ENCODE measurements at places on chromosomes 2 and 18.

DNA sequence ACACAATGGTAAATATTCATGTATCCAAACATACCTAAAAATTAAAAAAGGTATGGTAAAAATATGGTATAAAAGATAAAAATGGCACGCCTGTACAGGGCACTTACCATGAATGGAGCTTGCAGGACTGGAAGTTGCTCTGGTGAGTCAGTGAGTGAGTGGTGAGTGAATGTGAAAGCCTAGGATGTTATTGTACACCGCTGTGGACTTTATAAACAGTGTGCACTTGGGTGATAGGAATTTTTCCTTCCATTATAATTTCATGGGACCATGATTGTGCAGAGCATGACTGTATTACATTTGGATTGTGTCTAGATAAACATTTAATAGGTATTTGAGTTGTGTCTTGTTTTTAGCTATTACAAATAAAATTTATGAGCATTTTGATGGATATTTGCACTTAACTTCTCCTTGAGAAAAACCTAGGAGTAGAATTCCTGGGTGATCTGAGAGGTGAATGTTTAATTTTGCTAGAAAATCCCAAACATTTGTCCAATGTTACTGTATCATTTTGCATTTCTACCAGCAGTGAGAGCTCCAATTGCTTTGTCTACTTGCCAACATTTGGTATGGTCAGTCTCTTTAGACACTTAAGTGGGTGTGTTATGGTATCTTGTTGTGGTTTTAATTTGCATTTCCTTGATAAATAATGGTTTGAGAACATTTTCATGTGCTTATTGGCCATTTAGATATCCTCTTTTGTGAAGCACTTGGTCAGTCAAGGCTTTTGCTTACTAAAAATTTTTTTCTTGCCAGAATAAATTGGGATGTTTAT, 81.7 kb downstream of the BCL2L11 start:
- DNase-seq, result no peak

DNA sequence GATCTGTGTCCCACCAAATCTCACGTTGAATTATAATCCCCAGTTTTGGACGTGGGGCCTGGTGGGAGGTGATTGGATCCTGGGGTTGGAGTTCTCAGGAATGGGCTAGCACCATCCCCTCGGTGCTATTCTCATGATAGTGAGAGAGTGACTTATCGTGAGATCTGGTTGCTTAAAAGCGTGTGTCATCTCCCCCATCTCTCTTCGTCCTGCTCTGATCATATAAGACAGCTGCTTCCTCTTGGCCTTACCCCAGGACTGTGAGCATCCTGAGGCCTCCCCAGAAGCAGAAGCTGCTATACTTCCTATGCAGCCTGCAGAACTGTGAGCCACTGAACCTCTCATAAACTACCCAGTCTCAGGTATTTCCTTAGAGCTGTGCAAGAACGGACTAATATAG, 163.7 kb upstream of the NDUFV2 start:
- no peak for DNase-seq

DNA sequence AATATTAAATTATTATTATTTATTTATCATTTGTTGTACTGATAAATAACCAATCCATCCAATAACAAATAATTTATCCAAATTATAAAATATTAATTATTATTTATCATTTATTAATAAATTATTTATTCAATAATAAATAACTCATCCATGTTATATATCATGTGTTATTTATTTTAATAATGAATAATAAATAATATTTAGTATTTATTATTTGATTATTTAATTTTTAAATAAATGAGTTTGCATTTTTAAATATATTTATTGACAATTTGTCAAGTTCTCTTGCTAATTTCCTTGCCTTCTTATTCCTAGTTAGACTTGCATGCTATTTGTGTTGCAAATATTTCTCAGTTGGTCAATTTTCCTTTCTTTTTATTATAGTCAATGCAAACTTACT, 995.4 kb downstream of the TSN start:
- no peak for DNase-seq

DNA sequence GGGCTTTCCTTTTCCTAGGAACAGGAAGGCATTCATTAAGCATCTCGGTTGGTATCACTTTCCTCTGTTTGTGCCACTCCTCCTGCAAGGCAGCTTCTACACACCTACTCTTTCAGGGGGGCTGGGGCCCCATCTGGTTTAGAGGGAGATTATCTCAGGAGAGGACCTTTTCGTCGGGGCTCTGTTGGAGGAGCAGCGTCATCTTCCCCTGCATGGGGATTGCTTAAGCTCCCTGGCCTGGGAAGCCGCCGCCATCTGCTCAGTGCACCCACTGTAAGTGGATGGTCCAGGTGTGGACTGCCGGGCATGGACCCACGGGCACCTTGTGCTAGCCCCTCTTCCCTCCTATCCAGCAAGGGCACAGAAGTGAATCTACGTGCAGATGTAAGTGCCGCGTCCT, 355.3 kb upstream of the SMIM21 start:
- DNase-seq, result no peak

DNA sequence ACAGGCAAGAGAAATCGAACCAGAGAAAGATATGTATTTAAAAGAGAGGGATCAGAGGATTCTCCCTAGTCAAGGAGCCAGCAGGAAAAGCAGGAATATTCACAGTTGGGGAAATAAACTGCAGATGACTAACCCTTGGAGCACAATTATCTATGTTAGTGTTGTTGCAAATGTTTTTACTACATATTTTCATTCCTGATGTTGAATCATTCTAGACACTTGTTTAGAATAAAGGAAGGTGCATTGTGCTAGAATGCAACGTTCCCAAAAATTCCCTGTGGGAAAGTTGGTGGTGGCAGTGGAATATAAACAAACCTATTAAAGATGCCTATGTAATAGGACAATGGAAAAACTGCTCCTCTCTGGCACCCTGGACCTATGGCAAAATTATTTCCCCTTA, 63.3 kb downstream of the DTNA start:
- no peak for DNase-seq

- DNase-seq, result peak; percentile 51
Measured at GRCh38 chr2:182186132-182186735, 200.6 kb downstream of the PPP1R1C start.

GRCh38 chr2:223196331-223196730, 144.3 kb downstream of the KCNE4 start:
- DNase-seq, result no peak

DNA sequence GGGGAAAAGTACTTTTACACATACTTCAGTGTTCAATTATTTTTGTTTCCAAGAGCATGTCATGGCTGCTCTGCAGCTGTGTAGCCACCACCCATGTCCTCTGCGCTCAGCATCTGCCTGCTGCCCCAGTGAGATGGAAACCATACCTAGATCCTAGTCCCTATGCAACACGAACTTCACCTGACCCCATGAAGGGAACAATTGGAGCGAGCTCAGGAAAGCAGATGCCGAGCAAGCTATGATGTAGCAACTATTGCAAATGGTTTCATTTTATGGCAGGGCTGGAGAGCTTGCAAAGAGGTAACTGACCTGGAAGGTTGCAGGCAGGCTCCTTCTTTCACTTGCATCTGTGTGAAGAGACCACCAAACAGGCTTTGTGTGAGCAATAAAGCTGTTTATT, 1.3 kb upstream of the CCDC141 start:
- no peak for DNase-seq

DNA sequence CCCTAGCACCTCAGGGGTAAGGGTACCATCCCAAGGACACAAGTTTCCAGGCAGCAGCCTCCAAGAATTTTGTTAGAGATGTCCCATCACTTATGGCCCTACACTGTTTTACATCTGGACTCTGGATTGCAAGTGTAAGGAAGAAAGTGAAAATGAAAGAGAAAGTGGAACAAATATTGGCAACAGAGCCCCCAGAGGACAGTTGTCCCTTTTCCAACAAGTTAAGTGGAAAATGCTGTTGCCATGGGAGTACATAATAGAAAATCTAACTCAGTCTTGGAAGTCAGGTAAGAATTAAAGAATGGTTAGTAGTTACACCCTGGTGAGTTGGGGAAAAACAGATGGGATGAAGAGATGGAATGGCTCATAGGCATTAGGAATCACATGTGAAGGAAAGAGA, 50.6 kb downstream of the TTC21B start:
- DNase-seq, result no peak

GRCh38 chr18:40168026-40168425, 1787.0 kb upstream of the PIK3C3 start:
- no peak for DNase-seq

- DNase-seq, result no peak
Measured at GRCh38 chr2:12612671-12613070, 104.1 kb upstream of the TRIB2 start.

DNA sequence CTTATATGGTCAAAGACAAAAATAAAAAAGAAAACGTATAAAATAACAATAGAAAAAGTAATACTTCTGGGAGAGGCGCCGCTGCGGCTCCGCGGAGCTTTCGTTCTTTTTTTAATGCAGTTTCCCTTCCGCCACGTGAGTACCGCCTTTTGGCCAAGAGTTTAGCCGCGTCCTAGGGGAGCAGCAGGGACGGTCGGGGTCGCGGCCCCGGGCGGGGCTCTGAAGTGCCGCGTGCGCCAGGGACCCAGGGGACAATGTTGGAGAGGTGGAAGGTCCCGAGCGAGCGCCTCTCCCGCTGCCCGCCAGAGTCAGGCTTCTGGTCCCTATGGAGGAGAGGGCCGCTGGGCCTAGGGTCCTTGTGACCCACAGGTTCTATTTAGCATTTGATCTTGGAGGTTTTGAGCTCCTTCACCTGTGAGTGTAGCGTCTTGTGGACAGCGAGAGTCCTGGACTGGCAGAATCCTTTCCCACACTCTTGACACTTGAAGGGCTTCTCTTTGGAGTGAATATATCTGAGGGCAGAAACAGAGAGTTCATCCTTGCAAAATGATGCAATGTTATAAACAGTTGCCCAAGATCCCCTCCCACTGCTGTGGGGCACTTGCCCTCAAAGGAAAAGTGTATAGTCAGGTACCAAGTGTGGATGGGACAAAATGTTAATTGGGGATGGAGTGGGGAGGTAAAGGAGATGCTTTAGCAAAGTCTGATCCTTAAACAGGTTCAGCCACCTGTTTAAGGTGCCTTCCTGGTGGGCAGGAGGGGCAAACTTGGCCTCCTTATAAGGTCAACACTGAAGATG, 6.3 kb downstream of the OSR1 start:
- peak; percentile 47 for DNase-seq

DNA sequence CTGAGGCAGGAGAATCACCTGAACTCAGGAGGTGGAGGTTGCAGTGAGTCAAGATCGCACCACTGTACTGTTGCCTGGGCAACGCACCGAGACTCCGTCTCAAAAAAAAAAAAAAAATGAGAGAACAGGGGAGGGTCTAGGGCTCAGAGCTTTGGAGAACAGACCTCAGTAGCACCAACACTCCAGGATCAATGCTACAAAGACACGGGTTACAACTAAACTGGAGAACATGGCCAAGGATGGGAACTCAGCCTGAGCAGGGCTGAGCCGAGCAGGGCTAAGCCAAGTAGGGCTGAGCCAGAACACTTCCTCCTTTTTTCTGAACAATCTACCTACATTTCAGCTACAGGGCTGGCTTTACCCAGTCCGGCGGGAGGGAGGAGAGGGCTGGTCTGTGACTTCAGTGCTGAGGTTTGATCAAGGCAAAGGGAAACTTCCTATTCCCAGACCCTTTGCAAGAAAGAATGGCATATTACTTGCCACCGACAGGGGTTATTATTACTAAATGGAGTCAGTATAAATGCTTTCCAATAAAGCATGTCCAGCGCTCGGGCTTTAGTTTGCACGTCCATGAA, 2.9 kb upstream of the CASP8 start:
- DNase-seq, result no peak

DNA sequence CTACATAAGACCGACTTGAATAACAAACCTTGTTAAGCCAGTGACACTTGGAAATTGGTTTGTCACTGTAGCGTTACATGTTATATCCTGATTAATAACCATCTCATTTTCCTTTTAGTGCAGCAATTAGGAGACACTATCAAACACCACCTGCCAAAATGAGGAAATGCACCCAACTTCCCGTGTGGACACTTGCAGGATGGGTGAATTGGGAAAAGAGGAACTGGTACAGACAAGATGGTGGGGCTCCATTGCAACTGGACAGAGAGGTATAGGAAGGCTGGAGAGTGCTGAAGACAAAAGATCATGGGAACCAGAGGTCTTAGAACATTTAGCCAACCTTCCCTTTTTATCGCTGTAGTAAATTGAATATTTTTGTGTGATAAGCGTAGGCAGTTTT, 816.3 kb upstream of the HS6ST1 start:
- DNase-seq, result no peak

GRCh38 chr2:185147361-185147760, 549.0 kb downstream of the ZNF804A start:
- no peak for DNase-seq

GRCh38 chr2:113081488-113082210, 13.9 kb downstream of the IL1F10 start:
- no peak for DNase-seq
